ENCODE measurements at places on chromosomes 5 and 9. TPM values are rescaled to one million over a fixed set of nuclear protein-coding genes. Genes with fewer than 3 reads are reported as not detected.

- DNase-seq: no peak
These were observed 67.3 kb downstream of the POU5F2 start for GRCh38 chr5:93674138-93674537.

DNA sequence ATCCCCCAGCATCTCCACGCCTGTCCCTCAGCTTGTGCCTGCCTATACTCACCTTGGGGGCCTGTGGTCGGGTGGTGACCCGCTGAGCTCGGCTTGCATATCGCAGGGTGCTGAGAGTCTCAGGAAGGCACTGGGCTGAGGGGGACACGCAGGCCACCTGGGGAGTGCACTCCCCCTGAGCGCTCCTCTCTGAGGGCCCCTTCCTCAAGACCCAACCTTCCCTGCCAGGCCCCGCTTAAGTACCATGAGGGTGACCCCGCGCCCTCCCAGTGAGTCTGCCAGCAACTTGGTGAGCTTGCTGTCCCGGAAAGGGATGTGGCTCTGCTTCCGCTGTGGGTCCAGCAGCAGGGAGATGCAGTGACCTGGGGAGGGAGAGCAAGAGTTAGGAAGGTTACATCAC lies 4.1 kb downstream of the KIF12 start:
- DNase-seq: no peak

DNA sequence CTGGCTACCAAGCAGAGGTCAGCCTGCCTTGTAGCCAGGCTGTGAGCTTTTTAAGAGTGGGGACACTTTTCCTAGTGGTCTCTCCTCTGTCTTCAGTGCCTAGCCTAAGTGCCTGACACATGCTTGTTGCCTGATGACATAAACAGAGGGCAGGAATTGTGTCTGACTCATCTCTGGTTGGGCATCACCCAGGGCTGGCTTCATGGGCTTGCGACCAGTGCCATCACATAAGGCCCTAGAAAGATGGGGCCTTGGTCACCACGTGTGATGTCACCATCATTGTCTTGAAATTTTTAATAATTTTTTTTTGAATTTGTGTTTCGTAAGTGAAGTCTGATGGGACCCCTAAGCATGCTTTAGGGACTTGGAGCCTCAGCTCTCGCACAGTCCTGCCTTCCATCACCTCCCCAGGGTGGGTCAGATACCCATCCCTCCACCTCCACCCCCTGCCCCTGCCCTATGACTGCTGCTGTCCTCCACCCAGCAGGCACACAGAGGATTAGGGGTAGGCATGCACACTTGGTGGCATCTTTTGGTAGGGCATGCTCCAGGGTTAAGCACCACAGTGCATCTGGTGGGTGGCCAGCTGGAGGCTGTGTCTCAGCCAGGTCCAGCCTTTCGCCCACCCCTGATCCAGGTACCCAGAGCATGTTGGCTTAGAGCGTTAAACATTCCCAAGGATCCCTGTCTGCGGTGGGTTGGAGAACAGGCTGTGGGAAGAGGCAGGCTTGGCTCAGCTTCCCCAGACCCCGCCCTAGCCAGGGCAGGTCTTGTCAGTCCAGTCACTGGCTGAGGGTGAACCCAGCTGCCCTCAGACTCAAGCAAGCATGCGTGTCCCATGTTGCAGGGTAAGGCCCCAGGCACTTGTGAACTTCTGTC lies 80.1 kb upstream of the SH3PXD2B start:
- no peak for DNase-seq

DNA sequence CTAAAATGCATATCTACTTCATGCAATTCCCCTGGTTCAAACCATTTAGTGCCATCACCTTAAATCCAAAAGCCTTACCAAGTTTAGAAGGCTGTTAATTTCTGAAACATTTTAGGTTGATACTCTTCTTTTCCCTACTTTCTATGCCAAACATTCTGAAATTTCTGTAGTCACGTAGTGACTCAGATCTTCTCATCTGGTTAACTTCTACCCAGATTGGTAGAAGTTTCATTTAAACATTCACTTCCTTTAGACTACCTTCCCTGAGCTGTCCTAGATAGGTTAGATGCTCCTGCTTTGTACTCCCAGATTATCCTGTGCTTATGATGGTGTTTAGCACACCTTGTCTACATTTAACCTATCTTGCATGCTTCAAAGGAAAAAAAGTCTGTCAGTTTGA lies 9.9 kb downstream of the RAD50 start:
- DNase-seq: no peak

GRCh38 chr5:68441309-68442073 lies 225.9 kb downstream of the PIK3R1 start:
- no peak for DNase-seq

DNA sequence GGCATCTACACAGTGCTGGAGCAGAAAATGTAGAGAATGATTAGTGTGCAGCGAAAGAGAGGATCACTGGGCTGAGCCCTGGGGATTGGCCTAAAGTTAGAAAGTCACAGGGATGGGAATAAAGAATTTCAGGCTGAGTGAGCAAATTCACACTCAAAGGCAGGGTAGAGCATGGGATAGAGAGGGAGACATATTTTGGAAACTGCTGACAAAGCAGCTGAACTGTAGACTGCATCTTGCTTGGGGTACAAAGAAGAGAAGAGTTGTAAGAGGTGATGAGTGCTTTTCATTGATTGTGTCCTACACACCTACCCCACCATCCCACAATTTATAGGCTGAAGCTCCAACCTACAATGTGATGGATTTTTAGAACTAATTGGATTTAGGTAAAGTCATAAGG lies 677.8 kb downstream of the TAF11L14 start:
- no peak for DNase-seq

The TRAF1 gene
- 0.86 TPM for total RNA-seq
